ENCODE measurements at places on chromosomes 7 and 10.

DNA sequence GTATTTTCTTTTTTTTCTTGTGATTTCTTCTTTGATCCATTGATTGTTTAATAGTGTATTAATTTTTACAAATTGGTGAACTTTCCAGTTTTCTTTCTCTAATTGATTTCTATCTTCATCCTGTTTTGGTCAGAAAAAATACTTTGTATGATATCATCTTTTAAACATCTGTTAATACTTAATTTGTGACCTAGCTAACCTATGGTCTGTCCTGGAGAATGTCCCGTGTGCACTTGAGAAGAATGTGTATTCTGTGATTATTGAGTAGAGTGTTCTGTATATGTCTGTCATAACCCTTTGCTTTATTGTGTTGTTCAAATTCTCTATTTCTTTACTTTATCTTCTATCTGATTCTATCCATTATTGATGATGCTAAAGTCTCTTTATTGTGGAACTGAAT, 65.8 kb upstream of the ZEB1 start:
- DNase-seq = no peak

DNA sequence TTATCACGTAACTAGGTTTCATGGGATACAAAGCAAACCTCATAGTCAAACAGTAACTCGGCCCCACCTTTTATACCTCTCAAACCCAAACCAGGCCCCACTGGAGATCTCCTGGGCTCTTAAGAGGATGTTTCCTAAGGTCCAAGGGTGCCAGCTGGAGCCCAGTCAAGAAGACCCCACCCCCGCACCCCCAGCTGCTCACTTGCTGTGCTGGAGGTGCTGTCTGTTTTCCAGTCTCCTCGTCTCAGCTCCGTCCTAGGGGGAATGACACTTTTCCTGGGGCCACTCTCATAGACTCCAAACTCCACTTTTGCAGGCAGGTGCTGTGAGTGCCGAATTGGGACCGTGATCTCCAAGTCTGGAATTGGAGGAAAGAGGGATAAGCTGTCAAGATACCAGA, 22.7 kb upstream of the TM9SF3 start:
- no peak for DNase-seq

DNA sequence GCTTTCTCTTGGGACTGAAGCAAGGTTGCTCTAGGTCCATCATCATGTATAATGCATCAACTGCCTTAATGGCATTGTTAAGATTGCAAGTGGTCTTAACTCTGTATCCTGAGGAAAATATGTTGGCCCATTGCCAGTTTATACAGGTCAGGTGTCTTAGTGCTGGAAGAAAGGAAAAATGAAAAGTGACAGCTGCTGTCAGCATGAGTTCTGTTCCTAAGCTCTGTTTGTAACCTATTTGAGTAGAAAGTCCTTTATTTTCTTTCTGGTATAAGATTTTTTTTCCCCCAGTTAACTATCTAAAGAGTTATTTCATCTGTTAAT, 127.2 kb downstream of the SRI start:
- no peak for DNase-seq

DNA sequence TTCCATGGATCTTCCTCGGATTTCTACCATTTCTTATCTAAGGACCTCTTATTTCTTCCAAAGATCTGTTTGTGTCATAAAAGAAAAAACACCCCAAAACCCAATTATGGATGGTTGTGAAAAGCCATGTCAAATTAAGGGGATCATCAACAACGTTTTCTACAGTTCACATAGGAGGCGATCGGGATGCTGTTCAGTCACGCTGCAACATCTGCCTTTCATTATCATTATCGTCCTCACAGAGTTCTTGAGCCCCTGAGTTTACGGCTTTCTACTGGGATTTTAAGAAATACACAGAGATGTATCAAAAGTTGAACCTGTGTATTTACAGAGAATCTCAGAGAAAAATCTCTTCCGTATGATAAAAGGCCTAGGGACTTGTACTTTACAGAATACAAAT, 101.4 kb downstream of the GRM8 start:
- no peak for DNase-seq

- no peak for DNase-seq
Measured at GRCh38 chr10:11901833-11902475, 78.8 kb downstream of the PROSER2 start.

DNA sequence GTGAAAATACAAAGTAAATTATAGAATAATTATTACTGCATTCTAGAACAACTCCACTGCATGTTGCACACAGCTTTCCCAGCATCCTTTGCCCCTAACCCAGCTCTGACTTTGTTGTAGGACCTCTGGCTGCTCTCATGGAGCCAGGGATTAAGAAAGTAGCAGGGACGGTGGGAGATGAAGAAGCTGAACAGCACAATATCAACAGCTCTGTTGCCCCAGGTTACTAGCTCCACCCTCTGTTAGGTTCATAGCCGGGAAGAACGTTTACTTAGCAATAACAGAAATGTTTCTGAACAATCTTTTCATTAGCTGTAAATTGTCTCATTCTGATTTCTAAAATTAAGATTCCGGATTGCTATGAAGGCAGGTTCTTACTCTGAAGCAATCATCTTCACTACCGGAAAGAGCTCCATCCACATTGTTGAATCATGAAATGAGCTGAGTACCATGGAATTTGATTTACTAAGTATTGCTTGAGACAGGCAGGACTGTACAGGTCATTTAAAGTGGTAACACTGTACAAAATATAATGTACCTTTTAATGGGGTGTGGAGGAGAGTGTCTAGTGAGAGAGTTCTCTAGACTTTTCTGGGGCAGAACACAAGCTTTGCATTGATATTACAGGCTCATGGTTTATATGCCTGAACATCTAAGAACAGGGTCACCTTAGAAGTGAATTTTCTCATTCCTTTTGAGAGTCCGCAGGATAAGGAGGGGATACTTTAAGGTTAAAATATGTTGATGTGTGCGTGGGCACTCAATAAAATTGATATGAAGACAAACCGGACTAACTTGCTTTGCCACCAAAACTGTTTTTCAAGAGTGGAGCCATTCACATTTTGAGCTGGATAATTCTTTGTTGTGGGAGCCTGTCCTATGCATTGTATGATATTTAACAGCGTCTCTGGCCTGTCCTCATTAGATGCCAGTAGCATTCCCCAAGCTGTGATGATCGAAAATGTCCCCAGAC, 20.8 kb upstream of the RAB18 start:
- DNase-seq = no peak

- DNase-seq = no peak
Measured at GRCh38 chr7:81256991-81257390, 338.1 kb upstream of the SEMA3C start.

GRCh38 chr10:17488848-17489247, 34.5 kb upstream of the ST8SIA6 start:
- DNase-seq = no peak

DNA sequence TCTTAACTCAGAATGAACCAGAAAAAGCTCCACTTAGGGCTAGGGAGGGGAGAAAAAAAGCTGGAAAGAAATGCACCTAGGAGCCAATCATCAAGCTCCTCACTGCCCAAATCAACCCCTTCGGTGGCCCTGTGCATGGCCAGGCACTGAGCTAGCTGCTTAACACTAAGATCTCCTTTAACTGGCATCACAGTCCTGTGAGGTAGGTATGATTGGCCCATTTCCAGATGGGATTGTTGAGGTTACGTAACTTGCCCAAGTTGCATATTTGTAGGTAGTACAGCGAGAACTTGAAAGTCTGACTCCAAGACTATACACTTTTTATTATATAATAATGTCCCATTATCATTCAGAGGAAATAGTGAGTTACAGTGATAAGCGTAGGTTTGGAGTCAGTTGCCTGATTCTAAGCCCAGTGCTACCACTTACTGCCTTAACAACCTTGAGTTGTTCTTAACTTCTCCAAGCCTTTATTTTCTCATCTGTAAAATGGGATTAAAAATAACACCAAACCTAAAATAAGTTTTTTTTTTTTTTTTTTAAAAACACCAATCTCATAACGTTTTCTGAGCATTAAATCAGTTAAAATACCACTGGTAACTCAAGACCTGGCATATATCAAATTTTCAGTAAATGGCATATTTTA, 37.2 kb upstream of the ACSL5 start:
- DNase-seq = no peak

DNA sequence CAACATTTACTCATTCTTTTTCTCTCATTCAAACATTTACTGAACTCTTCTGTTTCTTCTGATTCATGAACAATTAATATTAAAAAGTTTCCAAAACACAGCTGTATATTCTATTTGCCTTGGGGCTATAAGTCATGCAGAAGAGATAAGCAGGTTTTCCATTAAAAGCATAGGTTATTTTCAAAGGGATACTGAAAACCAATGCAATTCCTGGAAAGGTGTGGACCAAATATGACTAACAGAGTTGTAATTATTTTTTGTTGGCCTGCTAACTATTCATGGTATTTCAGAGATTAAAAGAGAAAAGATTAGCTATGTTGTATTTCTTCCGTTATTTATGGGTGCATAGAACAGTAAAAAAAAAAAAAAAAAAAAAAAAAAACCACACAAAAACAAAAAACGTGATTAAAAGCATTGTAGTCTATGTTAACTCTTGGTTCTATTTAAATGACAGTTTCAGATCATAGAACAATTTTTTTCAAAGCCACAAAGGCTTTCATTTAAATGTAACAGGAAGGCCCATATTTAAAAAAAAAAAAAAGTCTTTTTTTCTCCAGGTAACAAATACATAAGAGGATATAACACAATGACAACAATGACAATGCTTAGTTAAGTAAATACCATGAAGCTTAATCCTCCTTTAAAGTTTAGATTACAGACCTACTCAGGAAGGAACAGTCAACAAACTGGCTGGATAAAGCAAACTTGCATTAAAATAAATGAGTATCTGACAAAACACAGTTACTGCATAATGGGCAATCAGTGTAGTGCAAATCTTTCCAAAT, 1042.9 kb downstream of the GATA3 start:
- no peak for DNase-seq

DNA sequence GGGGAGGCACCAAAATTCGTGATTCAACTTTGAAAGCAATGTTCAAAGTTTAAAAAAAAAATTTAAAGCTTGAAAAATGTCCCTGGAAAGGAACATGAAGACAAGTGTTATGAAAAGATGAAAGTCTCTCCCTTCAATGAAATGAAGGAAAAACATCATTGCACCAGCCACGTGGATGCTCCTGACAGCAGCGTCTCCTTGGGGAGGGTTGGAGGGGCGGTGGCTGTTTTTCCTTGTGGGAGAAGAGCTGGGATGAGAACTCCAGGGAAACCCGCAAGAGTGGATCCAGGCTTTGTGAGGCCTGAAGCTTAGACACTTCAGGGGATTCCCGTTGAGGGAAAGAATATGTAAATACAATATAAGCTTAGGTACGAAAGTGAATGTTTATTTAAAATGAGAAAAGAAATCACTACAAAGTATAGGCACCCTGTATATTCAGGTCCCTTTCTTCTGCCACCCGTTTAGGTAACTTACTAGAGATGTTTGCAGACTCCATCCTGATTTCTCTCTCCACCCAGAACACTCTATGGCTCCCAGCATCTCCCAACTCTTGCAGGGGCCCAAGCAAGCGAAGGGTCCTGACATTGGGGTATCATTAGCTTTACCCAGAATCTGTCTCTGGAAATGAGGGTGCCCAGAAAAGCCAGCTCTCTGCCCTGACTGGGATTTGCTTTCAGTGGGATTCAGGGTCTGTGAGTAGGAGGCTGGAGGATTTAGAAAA, 63.1 kb upstream of the BAIAP2L1 start:
- no peak for DNase-seq

Measured in stimulated activated CD4-positive, alpha-beta T cell treated with anti-CD3 and anti-CD28 coated beads, Interleukin-1b, Interleukin-23, amount 100 ng/mL, for 24 hours (primary cell).